Neural crest cell (in vitro differentiated cells): ENCODE measurements at places on chromosomes 2 and 18. TPM values are rescaled to one million over a fixed set of nuclear protein-coding genes. Genes with fewer than 3 reads are reported as not detected.

- no peak for DNase-seq
- H3K27ac ChIP-seq, result no peak overlapping the region
- peaks cover 5% of the 10 kb centered on the region for H3K36me3 ChIP-seq
- H3K4me1 ChIP-seq, result no peaks in the 10 kb centered on the region
These were observed 38.2 kb upstream of the MCM6 start for GRCh38 chr2:135914485-135914884.

DNA sequence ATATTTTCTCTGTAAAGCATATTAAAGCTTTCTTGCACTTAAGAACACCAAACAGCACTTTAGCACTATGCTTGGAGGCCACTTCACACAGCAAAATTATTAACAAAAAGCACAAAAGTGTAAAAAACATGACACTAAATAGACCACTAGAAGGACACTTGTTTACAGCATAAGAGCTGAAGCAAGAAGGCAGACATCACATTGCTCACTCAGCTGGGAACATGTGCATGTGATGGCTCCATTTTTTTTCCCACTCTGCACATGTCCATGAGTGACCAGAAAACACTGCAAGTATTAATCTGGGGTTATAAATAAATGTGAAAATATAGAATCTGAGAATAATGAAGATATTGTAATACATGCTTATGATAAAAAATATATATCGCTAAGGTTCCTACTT, 103.1 kb upstream of the MAPRE2 start:
- H3K36me3 ChIP-seq, result no peaks in the 10 kb centered on the region
- no peaks in the 10 kb centered on the region for H3K27me3 ChIP-seq
- no peak overlapping the region for H3K4me3 ChIP-seq
- no peak overlapping the region for H3K27ac ChIP-seq
- H3K4me1 ChIP-seq, result peaks cover 5% of the 10 kb centered on the region

- no peak for DNase-seq
- peaks cover 16% of the 10 kb centered on the region for H3K4me1 ChIP-seq
- H3K4me3 ChIP-seq, result no peak overlapping the region
- peaks cover 13% of the 10 kb centered on the region for H3K36me3 ChIP-seq
- H3K27me3 ChIP-seq, result no peaks in the 10 kb centered on the region
These were observed 101.9 kb downstream of the GPD2 start for GRCh38 chr2:156538083-156538504.

DNA sequence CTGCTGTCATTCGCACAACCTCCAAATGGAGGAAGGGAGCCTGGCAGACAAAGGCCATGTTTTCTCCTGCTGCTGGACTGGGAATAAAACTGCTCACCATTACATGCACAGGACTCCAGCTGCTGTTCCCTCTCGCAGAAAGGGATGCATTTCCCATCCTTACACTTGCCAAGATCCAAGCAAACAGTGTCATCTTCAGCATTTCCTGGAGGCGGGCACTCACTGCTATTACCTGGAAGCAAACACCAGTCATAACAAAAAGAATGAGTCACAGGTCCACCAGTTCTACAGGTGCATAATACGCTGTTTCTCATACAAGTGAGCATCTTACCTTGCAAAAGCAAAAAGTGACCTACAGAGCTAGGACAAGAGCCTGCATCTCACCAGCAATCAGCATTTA, 22.7 kb downstream of the IAH1 start:
- H3K36me3 ChIP-seq, result peaks cover 13% of the 10 kb centered on the region
- H3K27ac ChIP-seq, result no peak overlapping the region
- DNase-seq, result no peak

- H3K27ac ChIP-seq, result peak overlapping the region; percentile 10
- H3K36me3 ChIP-seq, result no peaks in the 10 kb centered on the region
- H3K27me3 ChIP-seq, result peaks cover 11% of the 10 kb centered on the region
- H3K4me1 ChIP-seq, result peaks cover 7% of the 10 kb centered on the region
These were observed 40.2 kb downstream of the SLC14A1 start for GRCh38 chr18:45764000-45764686.

DNA sequence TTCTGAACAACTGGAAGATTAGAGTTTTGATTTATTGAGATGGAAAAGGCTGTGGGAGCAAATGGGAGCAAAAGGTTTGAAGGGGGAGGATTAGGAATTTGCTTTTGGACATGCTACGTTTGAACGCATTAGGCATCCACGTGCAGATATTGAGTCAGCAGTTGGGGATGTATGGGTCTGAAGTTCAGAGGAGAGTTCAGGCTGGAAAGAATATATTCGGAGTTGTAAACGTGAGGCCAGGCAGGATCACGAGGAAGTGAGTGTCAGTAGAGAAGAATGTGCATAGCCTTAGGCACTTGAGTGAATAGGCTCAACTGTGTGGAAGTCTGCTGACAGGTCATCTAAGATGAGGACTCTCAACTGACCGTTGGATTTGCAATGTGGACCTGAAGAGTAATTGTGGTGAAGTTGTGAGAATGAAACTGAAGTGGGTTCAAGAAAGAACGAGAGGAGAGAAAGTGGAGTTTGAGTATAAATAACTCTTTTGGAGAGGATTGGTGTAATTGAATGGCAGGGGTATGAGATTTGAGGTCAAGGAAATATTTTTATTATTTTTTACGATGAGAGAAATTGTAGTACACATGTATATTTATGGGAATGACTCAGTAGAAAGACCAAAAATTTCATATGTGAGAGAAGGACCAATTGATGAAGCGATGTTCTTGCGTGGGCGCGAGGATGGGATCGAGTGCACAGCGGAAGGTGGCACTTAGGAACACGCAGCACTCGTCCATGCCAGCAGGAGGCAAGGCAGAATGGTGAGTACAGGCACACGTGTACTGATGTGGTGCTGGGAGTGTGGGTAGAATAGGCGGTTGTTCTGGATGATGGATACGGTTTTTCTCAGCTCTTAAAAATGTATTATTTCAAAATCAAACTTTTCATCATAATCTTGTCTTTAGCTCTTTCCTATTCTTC, 40.5 kb upstream of the POLE4 start:
- peaks cover 11% of the 10 kb centered on the region for H3K27me3 ChIP-seq
- no peak overlapping the region for H3K27ac ChIP-seq
- no peaks in the 10 kb centered on the region for H3K36me3 ChIP-seq

GRCh38 chr2:231039821-231040364, 2.6 kb downstream of the C2orf72 start:
- peak overlapping the region; percentile 32 for H3K4me3 ChIP-seq
- H3K27ac ChIP-seq, result no peak overlapping the region
- DNase-seq, result no peak
- no peaks in the 10 kb centered on the region for H3K36me3 ChIP-seq
- H3K4me1 ChIP-seq, result peaks cover 5% of the 10 kb centered on the region

DNA sequence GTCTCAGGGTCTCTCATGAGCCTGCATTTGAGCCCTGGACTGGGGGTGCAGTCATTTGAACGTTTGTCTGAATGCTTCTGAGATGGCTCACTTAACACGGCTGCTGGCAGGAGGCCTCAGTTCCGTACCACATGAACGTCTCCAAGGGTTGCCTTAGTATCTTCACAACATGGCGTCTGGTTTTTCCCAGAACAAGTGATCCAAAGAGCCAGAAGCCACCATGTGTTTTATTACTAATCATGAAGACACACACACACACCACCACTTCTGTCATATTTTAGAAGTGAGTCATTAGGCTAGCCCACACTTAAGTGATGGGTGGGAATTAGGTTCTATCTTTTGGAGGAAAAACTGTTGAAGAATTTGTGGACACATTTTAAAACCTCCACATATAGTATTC, 15.0 kb upstream of the MYO1B start:
- DNase-seq, result no peak
- peaks cover 12% of the 10 kb centered on the region for H3K4me1 ChIP-seq

DNA sequence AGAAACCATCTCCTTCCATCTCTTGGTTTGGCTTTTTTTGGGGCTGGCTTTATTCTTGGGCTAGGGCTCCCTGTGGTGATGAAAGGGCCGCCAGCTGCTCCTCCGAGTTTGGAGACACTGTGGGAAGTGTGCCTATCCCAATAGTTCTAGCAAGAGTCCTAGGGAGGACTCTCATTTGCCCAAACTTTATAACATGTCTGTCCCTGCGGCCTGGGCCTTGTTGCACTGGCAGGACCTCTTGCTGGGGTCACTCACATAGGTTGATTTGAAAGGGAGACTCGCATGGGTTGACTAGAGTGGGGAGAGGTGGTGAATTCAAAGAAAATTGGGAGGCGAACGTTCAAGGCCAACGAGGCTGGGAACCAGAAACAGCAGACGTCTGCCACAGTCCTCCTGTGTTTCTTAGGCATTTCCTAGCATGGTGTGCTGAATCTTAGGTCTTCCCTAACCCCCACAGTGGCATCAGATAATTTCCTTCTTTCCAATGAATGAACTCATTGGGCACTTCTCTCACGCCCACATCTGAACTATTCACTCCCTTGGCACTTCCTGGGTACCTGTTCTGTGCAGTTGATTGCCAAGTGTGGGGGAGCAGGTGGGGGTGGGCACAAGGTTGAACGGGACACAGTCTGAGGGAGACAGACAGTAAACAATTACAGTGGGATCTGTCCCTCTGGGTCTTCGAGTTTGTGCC, 26.8 kb downstream of the NIFK start:
- H3K36me3 ChIP-seq, result no peaks in the 10 kb centered on the region
- DNase-seq, result no peak
- no peaks in the 10 kb centered on the region for H3K27me3 ChIP-seq
- H3K27ac ChIP-seq, result no peak overlapping the region
- no peak overlapping the region for H3K4me3 ChIP-seq

DNA sequence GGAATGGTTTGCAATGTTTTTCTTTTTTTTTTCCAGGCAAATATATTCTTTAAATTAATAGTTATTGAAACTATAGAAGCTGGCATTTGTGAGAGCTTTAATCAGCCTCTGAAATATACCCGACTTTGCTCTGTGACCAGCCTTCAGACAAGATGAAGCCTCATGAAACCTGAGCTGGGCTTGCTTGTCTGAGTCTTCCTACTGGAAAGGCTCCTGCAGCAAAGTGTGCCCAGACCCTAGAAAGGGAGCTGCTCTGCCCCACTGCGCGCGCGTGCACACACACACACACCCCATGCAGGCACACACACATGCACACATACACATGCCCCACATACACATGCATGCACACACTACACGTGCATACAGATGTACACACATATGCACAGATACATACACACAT, 203.3 kb upstream of the NT5C1B start:
- no peak overlapping the region for H3K27ac ChIP-seq
- no peaks in the 10 kb centered on the region for H3K36me3 ChIP-seq
- DNase-seq, result no peak
- no peak overlapping the region for H3K4me3 ChIP-seq
- H3K27me3 ChIP-seq, result no peaks in the 10 kb centered on the region

- H3K4me1 ChIP-seq, result no peaks in the 10 kb centered on the region
- DNase-seq, result no peak
- H3K4me3 ChIP-seq, result no peak overlapping the region
- peaks cover 35% of the 10 kb centered on the region for H3K36me3 ChIP-seq
- no peak overlapping the region for H3K27ac ChIP-seq
These were observed 167.8 kb upstream of the LYPD1 start for GRCh38 chr2:132837769-132838168.

DNA sequence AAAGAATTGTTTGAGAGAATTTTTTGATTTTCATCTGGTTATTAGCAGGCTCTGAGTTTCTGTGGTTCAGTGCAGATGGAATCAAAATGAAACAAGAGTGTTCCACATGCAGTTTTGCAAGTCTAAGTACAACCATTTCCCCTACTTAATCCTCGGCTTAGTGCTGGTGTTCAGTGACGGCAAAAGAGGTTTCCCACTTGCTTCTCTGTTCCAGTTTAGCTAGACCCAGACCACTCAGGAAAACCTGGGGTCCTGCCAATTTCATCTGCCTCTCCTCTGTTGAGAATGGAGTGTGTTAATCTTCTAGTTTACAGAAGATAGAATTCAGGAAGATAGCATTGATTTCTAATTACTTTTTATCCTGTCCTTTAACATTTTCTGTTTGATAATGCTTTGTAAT, 996.2 kb upstream of the FANCL start:
- H3K27ac ChIP-seq, result no peak overlapping the region
- DNase-seq, result no peak
- peaks cover 8% of the 10 kb centered on the region for H3K4me1 ChIP-seq
- no peaks in the 10 kb centered on the region for H3K36me3 ChIP-seq
- H3K4me3 ChIP-seq, result no peak overlapping the region
- H3K27me3 ChIP-seq, result peaks cover 16% of the 10 kb centered on the region

DNA sequence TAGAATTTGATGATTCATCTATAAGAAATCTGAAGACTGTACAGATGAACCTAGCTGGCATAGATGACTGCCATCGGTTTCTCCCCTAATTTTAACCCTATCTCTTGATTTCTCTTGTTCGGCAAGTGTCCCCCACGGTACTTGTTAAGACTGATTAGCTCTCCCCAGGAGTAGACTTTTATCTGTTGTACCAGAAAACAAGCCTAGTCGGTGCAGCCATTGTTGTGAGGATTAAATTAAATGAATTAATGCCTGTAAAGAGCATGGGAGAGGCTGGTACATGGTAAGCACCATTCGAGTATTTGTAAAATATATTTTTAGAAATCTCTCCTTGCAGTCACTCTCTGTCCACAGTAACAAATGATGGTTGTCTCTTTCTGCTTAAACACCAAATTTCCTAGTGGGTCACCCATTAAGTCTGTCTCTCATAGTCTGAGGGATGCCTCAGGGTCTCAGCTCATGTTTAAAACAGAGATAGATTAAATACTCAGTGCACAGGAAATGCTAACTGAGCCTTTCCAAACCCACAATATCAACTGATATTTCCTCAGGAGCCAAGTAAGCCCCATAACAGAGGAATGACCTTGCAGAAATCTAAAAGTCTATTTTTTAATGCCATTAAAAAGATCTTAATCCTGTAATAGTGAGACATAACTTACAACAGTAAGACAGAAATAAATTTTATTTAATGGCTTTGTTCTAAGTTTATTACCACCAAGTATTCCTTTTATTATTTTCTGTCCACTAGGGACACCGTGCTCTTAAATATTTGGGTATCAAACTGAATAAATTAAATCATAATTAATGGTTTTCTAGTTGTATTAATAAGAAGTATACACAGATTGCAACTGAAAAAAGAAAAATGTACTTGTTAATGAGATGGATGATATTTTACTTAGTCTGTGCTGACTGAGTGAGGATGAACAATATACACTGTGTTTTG, 2.9 kb upstream of the B4GALT6 start:
- H3K27me3 ChIP-seq, result no peaks in the 10 kb centered on the region
- H3K4me1 ChIP-seq, result peaks cover 35% of the 10 kb centered on the region
- no peak for DNase-seq
- H3K27ac ChIP-seq, result peak overlapping the region; percentile 75
- H3K4me3 ChIP-seq, result peak overlapping the region; percentile 99

GRCh38 chr2:201904538-201905420, 98.4 kb downstream of the CDK15 start:
- H3K4me1 ChIP-seq, result peaks cover 48% of the 10 kb centered on the region
- no peaks in the 10 kb centered on the region for H3K36me3 ChIP-seq
- DNase-seq, result no peak
- H3K27me3 ChIP-seq, result no peaks in the 10 kb centered on the region

- no peak overlapping the region for H3K27ac ChIP-seq
- no peaks in the 10 kb centered on the region for H3K4me1 ChIP-seq
- no peaks in the 10 kb centered on the region for H3K36me3 ChIP-seq
- H3K4me3 ChIP-seq, result no peak overlapping the region
These were observed 5.3 kb downstream of the TPO start for GRCh38 chr2:1418566-1418965.

NAB1 gene
- total RNA-seq, result 42.4 and 48.8 TPM in 2 replicates

STPG4 gene
- total RNA-seq, result 0.26 and 0.34 TPM in 2 replicates

HAAO gene
- 3.5 and 4.9 TPM in 2 replicates for total RNA-seq

SLC35G4 gene
- not detected in 2 replicates for total RNA-seq

SNORC gene
- 2.8 and 3.0 TPM in 2 replicates for total RNA-seq

SCN1A gene
- 7.7 and 8.6 TPM in 2 replicates for total RNA-seq

IL1F10 gene
- not detected in 2 replicates for total RNA-seq
